ENCODE measurements at places on chromosomes 6 and 20.
A peak's percentile ranks its signal among the peaks of the same experiment; 100 is the strongest.

- DNase-seq, result peak; percentile 64
Measured at GRCh38 chr6:34237722-34238584, 1.3 kb downstream of the HMGA1 start.

- no peak for DNase-seq
Measured at GRCh38 chr6:25105070-25105925, 169.5 kb upstream of the RIPOR2 start.

- DNase-seq, result no peak
Measured at GRCh38 chr20:20102716-20103258, 50.5 kb downstream of the CFAP61 start.

GRCh38 chr6:166507380-166507779, 79.1 kb downstream of the RAMACL start:
- no peak for DNase-seq

DNA sequence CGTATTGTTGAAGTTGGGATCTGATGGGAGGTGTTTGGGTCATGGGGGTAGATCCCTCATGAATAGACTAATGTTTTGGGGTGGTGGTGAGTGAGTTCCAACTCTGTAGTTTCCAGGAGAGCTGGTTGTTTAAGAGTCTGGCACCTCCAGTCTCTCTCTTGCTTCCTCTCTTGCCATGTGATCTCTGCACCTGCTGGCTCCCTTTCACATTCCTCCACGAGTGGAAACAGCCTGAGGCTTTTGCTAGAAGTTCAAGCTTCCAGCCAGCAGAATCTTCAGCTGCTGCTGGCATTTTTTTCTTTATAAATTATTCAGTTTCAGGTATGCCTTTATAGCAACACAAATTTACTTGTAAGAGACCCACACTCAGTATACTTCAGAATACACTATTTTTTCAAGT, 1021.6 kb downstream of the EYS start:
- no peak for DNase-seq

DNA sequence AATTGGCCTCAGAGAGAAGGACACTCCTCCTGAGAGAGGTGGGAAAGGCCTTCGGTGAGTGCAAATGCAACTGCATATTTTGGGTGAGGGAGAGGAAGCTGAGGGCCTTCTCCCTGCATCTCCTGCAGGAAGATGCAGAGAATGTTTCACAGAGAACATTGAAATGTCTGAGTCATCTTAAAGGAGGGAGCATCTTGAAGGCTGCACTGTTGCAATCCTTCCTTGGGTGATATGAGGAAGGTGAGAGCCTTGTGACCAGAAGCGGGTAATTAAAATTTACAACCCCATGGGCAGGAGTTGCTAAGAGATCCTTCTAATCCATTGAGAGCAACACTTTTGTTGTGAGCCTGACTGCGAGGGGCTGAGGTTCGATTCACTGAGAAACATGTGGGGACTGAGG, 375.7 kb upstream of the MARCKS start:
- no peak for DNase-seq
